Ovary (tissue), 10 donors: ENCODE measurements at places on chromosomes 4 and X. TPM values are rescaled to one million over a fixed set of nuclear protein-coding genes. Genes with fewer than 3 reads are reported as not detected.
A peak's percentile ranks its signal among the peaks of the same experiment; 100 is the strongest.

- H3K36me3 ChIP-seq = no peaks in the 10 kb centered on the region
- no peak overlapping the region for H3K4me3 ChIP-seq
Measured at GRCh38 chr4:153780876-153781275, 8.0 kb downstream of the SFRP2 start.

GRCh38 chr4:130192787-130193186 is 1096.8 kb downstream of the C4orf33 start:
- H3K36me3 ChIP-seq = no peaks in the 10 kb centered on the region
- H3K4me1 ChIP-seq = no peaks in the 10 kb centered on the region
- no peak for DNase-seq
- H3K4me3 ChIP-seq = no peak overlapping the region
- H3K27ac ChIP-seq = no peak overlapping the region
- no peaks in the 10 kb centered on the region for H3K27me3 ChIP-seq

GRCh38 chrX:151704041-151704663 is 8.9 kb downstream of the PRRG3 start:
- H3K36me3 ChIP-seq = no peaks in the 10 kb centered on the region
- H3K4me3 ChIP-seq = no peak overlapping the region
- H3K27ac ChIP-seq = no peak overlapping the region
- no peak for DNase-seq

DNA sequence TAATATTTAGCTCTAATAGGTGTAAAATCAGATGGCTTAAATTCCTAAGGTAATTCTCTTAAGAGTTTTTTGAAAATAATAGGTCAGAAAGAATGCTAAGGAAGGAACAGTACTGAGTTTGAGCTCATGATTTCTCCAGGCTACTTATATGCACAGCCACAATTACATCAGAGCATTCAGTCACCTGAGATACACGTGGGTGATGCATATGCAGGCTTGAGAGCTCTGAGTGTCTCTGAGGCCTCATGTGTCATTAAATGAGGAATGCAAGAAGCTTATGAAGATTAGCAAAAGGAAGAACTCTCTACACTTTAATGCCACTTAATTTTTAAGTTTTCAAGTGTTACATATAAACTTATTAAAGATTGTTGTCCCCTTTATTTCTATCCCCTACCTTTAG is 124.0 kb upstream of the STIM2 start:
- DNase-seq = no peak
- peaks cover 3% of the 10 kb centered on the region for H3K27me3 ChIP-seq
- no peaks in the 10 kb centered on the region for H3K36me3 ChIP-seq
- H3K4me1 ChIP-seq = peaks cover 4% of the 10 kb centered on the region
- H3K4me3 ChIP-seq = no peak overlapping the region
- H3K27ac ChIP-seq = no peak overlapping the region

- H3K27ac ChIP-seq = no peak overlapping the region
- H3K36me3 ChIP-seq = no peaks in the 10 kb centered on the region
Measured at GRCh38 chrX:78237127-78237526, 90.3 kb downstream of the CYSLTR1 start.

DNA sequence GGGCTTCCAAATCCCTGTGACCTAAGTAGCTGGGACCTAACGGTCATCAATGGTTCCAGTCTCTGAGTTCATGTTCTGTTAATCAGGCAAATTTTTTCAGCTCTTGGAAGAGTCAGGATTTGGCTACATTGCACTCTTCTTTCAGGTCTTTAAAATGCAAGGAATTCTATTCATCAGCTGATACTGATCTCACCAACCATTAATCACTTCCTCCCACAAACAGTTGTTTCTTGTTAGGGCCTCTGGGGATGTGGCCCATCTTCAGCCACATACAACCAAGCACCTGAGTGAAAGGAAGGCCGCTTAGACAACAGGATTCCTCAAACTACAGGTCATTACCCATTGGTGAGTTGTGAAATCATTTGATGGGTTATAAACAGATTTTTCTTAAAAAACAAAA is 71.7 kb downstream of the FANCB start:
- H3K36me3 ChIP-seq = no peaks in the 10 kb centered on the region
- H3K27ac ChIP-seq = no peak overlapping the region
- no peak overlapping the region for H3K4me3 ChIP-seq

- no peak for DNase-seq
- H3K36me3 ChIP-seq = no peaks in the 10 kb centered on the region
- H3K27me3 ChIP-seq = no peaks in the 10 kb centered on the region
Measured at GRCh38 chrX:69291116-69291515, 125.9 kb upstream of the PJA1 start.

GRCh38 chr4:825063-825970 is 612 bp downstream of the CPLX1 start:
- no peaks in the 10 kb centered on the region for H3K4me1 ChIP-seq
- H3K27me3 ChIP-seq = peaks cover 12% of the 10 kb centered on the region
- H3K4me3 ChIP-seq = peak overlapping the region; percentile 10
- no peak overlapping the region for H3K27ac ChIP-seq

DNA sequence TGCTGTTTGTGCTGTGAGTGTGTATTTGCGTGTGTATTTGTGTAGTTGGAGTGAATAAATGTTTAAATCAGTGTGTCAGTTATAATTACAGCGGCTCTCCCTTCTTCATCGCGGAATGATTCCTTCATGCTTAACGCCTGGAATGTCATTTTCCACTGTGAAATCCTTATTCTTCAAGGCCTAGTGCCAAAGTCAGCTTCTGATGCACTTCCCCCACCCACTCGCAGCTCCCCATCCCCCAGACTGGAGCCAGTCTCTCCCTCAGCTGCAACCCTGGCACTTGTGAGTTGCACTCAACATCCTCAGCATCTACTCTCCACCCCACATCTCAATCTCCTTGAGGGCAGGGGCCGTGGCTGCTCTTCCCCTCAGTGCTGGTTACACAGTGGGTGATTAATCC is 583.0 kb downstream of the BCOR start:
- no peak for DNase-seq
- H3K4me3 ChIP-seq = no peak overlapping the region
- no peak overlapping the region for H3K27ac ChIP-seq
- H3K4me1 ChIP-seq = no peaks in the 10 kb centered on the region
- H3K36me3 ChIP-seq = no peaks in the 10 kb centered on the region
- H3K27me3 ChIP-seq = no peaks in the 10 kb centered on the region

DNA sequence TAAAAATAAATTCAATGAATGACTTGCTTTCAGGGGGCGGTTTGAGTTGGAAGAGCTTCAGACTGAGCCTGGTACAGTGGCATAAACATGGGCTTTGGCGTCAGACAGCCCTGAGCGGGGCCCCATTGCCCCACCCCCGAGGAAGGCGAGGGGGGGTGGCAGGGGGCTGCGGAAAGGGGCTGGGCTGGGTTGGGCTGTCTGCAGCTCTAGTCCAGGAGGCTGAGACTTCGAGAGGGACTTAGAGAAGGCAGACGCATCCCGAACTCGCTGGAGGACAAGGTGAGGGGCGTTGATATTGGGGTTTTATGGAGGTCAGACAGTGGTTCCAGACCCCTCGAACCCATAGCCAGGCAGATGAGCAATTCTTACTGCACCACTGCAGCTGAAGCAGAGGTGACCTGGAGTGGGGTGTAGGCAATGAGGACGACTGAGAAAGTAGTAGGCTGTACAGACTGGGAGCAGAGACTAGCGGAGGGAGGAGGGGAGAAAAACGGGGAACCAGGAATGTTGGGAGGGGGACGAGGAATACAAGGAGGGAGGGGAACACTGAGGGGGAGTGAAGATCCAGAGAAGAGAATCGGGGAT is at the start of gene MAGED2:
Gene MAGED2 (plus strand): TSS at position 222 of the 585 bp plus-strand sequence. CDS start 1,587 bp downstream, outside the sequence.
- peaks cover 4% of the 10 kb centered on the region for H3K4me1 ChIP-seq
- no peaks in the 10 kb centered on the region for H3K27me3 ChIP-seq
- peak within 1 kb of the TSS; percentile 91 for H3K27ac ChIP-seq

Gene CSAG1
- not detected for total RNA-seq

Gene RPA4
- total RNA-seq = 1.3 TPM

Gene CSAG3
- total RNA-seq = not detected
